ENCODE measurements at places on chromosomes 6 and 20. TPM values are rescaled to one million over a fixed set of nuclear protein-coding genes. Genes with fewer than 3 reads are reported as not detected.

BMP7 gene
- total RNA-seq: 17.1 TPM

OR12D3 gene
- total RNA-seq: 3.6 TPM

PNPLA1 gene
- total RNA-seq: 1.4 TPM

CD40 gene
- 5.8 TPM for total RNA-seq

MYLK2 gene
- total RNA-seq: 0.72 TPM

WFDC10B gene
- total RNA-seq: not detected

MMP24 gene
- 0.24 TPM for total RNA-seq

PDE10A gene
- 15.4 TPM for total RNA-seq

LAMA2 gene
- 107 TPM for total RNA-seq

MAP3K5 gene
- 10.6 TPM for total RNA-seq

PDE7B gene
- 22.9 TPM for total RNA-seq

PRR18 gene
- not detected for total RNA-seq

SERPINB6 gene
- 63.3 TPM for total RNA-seq

C6orf141 gene
- 2.4 TPM for total RNA-seq

VSTM2L gene
- total RNA-seq: not detected

TFAP2C gene
- 6.7 TPM for total RNA-seq

SLX4IP gene
- total RNA-seq: 7.7 TPM

GCM1 gene
- total RNA-seq: not detected

KCNK5 gene
- not detected for total RNA-seq

HSPA1L gene
- total RNA-seq: 1.4 TPM

TMEM217 gene
- 3.4 TPM for total RNA-seq

KIF16B gene
- total RNA-seq: 17.6 TPM

CST2 gene
- total RNA-seq: not detected

AVP gene
- not detected for total RNA-seq

MYT1 gene
- 1.2 TPM for total RNA-seq

DACT2 gene
- 8.7 TPM for total RNA-seq

NMBR gene
- 0.48 TPM for total RNA-seq

MYCT1 gene
- total RNA-seq: 3.1 TPM

SYTL3 gene
- 1.7 TPM for total RNA-seq

KIF6 gene
- 1.2 TPM for total RNA-seq

SLC52A3 gene
- 1.7 TPM for total RNA-seq

FOXQ1 gene
- not detected for total RNA-seq

SLC22A1 gene
- total RNA-seq: 1.7 TPM

HRH3 gene
- total RNA-seq: not detected

GCNT2 gene
- total RNA-seq: 6.0 TPM

ADGRF5 gene
- 2.2 TPM for total RNA-seq

RPP40 gene
- 17.1 TPM for total RNA-seq

PTK6 gene
- 1.2 TPM for total RNA-seq

ZNF165 gene
- total RNA-seq: 0.96 TPM

NKAPL gene
- 1.9 TPM for total RNA-seq

TRMT6 gene
- total RNA-seq: 11.6 TPM

EPHA7 gene
- total RNA-seq: 6.7 TPM

BPIFA1 gene
- not detected for total RNA-seq

MTO1 gene
- total RNA-seq: 18.5 TPM

NR2E1 gene
- total RNA-seq: 0.48 TPM

SLC26A8 gene
- total RNA-seq: 3.1 TPM

GTSF1L gene
- not detected for total RNA-seq
